ENCODE measurements at places on chromosomes 3 and 15.

GRCh38 chr3:86984271-86984670 lies 6.7 kb downstream of the VGLL3 start:
- DNase-seq, result no peak

- no peak for DNase-seq
These were observed 16.0 kb downstream of the TOMM70 start for GRCh38 chr3:100384733-100385525.

DNA sequence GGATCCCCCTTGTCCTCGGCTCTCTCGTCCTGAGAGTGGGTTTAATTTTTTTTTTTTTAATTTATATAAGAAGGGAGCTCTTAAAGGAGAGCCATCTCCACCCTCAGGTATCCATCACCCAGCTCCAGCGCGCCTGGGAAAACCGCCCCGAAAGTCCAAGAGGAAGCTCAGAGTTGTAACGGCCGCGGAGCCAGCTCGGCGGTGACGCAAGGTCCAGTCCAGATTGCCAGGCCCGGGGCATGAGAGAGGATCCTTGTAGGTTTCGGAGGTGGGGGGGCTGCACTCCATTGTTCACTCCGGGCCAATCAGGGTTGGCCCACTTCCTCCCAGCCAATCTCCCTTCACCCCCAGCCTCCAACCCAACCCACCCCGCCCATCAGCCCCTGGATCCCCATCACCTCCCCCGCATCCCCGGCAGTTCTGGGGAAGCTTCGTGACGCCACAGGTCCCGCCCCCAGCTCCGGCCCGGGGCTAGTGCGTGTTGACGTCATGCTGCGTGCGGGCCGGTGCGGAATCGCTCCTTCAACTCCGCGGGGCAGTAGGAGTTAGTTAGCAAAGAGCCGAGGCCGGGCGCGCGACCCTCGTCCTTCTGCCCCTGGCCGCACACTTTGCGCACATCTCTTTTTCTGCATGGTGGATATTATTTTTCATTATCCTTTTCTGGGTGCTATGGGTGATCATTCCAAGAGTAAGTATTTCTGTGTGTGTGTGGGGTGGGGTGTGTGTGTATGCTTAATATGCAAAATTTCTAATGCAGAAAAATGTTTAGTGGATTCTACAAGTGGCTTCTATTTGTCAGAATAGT lies at the start of gene ISL2:
ISL2 (plus strand) TSS at position 520 of the 805 bp plus-strand sequence; CDS start at position 631, 111 bp downstream.
- DNase-seq, result peak; percentile 89

GRCh38 chr3:69063636-69064035 lies 11.5 kb upstream of the TMF1 start:
- no peak for DNase-seq

GRCh38 chr3:145124900-145125678 lies 1035.9 kb downstream of the PLOD2 start:
- DNase-seq, result no peak

DNA sequence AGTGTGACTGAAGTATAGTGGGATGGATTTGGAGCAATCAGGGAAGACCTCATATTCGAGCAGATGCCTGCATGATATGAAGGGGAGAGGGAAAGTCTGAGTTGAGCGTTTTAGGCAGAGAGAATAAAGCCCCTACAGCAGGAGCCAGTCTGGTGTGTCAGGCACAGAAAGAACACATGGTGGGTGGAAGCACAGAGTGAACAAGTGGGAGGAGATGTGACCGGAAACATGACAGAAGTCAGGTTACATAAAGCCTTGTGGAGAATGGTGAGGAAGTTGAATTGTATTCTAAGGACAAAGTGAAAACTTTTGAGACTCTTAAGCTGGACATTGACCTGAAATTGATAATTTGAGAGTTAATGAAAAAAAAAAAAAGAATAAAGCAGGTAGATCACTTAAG lies 541.0 kb downstream of the PLOD2 start:
- no peak for DNase-seq

DNA sequence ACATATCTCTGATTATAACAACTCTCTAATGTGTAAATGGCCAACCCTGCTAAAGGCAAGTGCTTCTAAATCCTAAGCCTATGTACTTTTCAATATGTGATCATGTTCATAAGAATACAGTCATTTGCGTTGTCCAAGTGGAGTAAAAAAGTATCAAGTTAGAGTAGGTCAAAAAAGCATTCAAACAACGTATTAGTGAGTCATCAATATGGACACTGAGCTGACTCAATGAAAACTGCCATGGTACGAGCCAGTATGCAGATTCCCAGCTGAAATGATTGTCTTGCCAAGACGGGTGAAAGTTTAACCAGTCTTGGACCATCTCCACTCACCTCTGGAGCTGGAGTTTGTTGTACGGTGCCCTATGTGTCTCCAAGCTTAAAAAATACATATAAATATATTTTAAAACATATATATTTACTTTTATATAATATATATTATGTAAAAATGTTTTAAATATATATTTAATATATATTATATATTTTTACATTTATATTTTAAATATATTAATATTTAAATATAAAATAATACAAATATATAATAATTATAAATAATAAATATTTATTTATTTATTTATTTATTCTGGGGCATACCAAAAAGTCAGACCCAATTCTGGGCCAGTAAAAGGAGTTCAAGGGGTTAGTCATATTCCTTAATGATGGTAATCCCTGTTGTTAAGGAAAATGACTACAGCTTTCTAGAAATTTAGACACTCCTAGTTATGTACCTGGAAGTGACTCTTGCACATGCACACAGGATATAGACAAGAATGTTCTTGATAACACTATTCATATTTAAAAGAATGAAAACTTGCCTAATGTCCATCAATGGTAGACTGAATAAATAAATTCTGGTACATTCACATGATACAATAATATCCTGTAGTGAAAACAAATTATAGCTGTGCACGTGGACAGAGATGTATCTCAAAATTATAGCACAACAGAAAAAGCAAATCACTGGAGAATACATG lies 27.2 kb downstream of the PLSCR4 start:
- DNase-seq, result no peak

DNA sequence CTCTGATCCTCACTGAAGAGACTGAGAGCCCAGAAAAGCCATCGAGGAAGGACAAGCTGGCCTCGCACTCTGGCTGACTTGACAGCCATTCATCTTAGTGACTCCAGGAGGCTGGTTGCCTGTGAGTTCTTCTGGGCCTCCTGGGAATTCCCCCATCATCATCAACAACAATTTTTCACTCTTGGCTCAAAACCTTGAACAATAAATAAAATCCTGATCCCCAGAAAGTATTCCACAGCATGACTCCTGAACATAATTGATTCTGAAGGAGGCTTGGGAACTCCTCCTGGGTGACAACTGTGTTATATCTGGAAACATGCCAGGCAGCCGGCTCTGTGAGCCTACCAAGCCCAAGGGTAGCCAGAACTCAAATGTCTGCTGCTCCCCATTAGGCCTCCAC lies 188.6 kb downstream of the SHQ1 start:
- no peak for DNase-seq

DNA sequence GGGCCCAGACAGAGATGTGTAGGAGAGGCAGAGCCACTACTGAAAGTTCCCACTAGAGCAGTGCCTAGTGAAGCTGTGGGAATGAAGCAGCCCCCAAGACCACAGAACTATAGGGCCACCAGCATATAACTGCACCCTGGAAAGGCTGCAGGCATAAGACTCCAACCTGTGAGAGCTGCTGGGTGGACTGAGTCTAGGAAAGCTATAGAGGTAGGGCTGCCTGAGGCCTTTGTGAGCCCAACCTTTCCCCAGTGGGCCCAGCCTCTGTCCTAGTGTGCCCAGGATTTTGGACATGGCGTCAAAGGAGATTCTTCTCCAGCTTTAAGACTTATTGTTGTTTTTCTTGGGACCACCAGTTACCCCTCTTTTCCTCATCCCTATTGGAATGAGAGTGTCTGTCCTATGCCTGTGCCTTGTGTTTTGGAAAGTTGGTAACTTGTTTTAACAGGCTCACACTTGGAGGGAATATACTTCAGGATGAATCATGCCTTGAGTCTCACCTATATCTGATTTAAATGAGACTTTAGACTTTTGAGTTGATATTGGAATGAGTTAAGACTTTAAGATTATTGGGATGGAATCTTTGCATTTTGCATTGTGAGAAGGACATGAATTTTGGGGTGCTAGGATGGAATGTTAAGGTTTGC lies 28.1 kb downstream of the SLMAP start:
- DNase-seq, result no peak

All from activated CD8-positive, alpha-beta memory T cell treated with anti-CD3 and anti-CD28 coated beads, Interleukin-2, amount 50 U/mL, for 48 hours (primary cell).